Immature natural killer cell (primary cell): ENCODE measurements at places on chromosomes 5 and 9. TPM values are rescaled to one million over a fixed set of nuclear protein-coding genes. Genes with fewer than 3 reads are reported as not detected.

DNA sequence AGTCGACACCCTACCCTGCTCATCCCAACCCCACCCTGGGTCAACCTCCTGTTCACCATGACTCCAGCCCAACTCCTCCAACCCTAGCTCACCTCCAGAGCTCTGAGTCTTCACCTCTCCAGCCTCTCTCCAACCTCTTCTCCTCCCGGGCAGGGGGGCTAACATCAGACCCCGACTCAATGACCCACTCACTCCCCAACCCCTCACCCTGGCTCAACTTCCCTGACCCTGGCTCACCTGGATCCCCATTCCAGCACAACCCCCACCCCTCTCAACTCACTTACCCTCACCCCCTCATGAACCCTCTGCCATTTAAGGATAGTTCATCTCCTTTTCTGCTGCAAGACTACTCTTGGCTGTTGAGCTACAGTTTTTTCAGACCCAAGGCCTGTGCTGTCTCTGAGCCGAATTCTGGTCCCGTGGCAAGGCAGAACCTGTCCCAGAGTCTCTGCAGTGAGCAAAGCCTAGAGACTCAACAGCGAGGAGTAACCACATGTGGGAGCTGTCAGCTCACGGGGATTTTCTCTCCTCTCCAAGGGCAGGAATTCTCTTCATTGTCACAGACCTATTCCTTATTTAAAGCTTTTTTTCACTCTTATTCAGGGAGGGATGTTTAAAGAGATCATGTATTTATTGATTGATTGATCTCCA is 29.8 kb downstream of the ANKRD33B start:
- no peak for DNase-seq

DNA sequence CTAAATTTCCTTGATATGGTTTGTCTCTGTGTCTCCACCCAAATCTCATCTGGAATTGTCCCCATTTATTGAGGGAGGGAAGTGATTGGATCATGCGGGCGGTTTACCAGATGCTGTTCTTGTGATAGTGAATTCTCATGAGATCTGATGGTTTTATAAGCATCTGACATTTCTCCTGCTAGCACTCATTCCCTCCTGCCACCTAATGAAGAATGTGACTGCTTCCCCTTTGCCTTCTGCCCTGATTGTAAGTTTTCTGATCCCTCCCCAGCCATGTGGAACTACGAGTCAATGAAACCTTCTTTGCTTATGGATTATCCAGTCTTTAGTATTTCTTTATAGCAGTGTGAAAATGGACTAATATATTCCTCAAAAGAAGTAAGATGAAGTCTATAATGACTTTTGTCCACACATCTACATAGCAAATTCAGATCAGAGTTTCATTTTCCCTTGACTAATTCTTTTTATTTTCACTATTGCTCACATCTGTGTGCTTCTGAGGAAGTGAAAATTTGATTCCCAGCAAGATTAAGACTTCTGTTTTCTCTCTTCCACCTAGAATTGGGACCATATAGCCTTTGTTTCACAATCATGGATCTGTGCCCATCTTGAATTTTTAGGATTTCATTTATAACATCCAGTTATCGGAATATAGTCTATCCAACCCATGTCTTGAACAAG is 393.5 kb downstream of the DMAC1 start:
- no peak for DNase-seq

DNA sequence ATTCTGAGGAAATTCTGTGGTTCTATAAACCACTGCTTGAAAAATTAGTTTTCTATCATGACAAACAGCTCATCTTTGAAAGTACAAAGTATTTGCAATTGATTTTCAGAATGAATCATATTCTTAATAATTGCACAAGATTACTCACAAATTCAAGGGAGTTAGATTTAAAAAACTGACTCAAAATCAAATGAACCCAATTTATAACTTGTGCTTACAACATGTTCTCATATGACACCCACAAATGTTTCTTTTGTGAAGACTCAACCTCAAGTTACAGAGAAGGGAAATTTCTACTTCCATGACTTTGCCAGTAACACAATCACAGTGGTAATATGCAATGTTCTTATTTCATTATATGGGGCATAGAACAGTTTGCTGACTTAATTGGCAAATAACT is 272.0 kb upstream of the ACTBL2 start:
- no peak for DNase-seq

DNA sequence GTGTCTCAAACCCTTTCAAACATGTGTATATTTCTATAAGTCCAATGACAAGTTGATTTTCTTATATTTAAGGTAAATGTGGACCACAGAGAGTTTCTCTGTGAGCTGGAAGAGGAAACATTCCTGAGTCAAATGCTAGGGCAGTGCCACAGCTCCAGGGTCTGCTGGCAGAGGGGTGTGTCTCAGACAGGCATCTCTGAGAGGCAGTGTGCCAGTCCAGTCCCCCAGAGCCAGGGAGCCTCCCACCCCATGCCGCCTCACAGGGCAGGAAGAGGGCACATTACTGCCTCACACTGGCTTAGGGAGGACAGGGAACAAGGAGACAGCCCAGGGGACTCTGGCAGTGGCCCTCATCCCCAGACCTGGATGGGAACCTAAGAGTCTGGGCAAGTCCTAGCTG is 120.2 kb downstream of the TENT4A start:
- no peak for DNase-seq

Gene RNF183
- not detected for polyA plus RNA-seq

GRCh38 chr5:16345454-16345853 is 120.1 kb downstream of the ZNF622 start:
- DNase-seq, result no peak

DNA sequence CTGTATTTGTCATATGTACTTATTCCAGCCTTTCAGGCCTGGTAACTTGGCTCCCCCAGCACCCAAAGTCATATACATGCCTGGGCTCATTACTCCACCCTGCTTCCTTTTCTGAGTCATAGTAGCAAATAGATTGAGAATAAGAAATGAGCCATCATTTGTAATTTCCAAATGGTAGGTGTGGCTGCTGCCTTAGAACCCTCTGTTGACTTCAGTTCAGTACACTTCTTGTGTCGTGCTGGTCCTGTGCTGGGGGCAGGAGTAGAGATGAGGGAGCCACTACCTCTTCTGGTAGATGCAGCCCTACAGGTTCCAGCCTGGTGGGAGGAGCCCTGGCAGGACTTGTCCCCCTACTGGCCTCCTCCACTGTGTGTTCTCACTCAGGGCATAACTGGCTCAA is 11.1 kb downstream of the GM2A start:
- no peak for DNase-seq

Gene STOML2
- 116 TPM for polyA plus RNA-seq
